ENCODE measurements at places on chromosomes 11 and 22.

DNA sequence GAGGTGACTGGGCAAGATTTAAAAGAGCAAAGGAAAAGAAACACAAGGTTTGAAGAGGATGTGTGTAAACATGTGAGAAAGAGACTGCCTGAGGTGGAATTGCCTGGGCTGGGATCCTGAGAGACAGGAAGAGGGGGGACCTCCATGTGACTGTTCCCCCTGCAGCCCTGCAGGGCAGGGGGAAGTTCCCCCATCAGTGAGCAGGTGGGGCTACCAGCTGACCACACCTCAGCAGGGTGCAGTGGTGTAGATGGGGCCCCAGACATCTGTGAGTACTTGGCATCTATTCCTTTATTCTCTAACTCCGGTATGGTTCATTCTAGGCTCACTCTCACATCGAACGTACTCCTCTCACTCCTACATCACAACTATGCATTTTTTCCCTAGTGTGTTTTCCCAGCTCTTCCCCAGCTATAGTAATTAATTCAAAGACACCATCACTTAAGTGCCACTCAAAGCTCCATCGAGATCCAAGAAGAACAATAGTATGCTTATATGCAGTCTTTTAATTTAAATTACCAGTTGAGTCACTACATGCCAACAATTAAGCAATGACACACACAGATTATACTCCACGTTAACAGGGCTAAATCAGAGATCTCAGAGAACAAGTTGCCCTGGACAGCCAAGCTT, 42.7 kb downstream of the LGR4 start:
- DNase-seq: no peak

DNA sequence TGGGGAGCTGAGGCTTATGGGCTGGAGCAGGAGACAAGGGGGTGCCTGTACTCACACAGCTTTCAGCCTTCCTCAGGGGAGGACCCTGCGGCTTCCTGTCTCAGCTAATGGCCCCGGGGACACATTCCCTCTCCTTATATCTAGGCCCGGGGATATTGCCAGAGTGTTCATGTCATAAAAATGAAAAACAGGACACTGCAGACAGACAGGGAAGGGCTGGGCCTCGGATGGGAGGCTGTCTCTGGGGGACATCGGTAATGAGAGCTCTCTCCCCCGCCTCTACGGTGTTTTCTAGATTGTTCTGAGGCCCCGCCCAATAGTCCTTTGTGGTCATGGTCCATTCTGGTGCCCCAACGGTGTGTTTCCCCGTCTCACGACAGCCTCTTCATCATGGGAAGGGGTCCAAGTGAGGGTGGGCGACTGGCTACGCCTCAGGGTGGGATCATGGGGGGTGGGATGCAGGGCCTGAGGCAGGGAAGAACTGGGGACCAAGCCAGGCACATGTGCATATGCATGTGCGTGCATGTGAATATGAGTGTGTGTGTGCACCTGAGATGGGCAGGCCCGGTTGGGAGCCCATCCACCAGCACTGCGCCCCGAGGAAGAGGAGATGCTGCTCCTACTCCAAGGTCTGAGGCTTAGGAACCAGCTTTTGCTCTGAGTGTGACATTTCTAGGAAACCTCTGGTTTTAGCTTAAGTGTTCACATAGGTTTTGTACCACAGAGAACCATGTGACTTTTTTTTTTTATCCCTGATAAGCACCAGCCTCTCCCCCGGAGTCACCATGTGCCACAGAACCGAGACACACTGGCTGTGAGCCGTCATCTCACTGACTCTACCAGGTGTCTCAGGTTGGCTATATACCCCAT, 5.3 kb downstream of the ARVCF start:
- no peak for DNase-seq

DNA sequence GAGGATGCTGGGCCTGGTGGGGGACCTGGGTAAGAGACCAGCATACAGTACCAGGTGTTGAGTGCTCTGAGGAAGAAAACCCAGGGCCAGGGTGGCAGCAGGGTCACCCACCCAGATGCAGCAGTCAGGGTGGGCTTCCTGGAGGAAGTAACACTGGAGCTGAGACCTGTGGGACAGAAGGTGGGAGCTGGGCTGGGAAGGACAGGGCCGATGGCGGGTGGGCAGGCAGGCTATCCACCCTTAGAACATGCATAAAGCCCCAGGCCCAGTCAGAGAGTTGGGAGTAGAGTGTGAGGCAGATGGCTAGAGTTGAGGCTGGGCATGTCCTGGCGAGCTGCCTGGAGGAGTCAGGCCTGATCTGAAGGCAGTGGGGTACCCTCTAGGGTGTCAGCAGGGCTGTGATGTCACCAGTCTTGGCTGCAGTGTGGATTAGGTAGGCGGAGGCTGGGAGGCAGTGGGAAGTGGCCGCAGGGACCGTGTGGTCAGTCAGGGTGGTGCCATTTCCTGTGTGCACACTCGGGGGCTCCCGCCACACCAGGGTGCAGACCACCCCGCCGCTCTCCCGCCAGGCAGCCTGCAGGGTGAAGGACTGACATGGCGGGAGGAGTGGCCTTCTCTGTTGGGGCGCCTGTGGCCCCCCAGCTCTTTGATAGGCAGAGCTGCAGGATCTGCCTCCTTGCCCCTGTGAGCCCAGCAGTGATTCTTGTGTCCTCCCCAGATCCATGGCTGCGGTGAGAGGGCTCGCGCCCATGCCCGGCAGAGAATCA, 35.3 kb downstream of the IGHMBP2 start:
- no peak for DNase-seq

GRCh38 chr11:94557992-94558391, 9.2 kb upstream of the PIWIL4 start:
- DNase-seq: no peak

- DNase-seq: no peak
Observed at GRCh38 chr11:46452918-46453517, 61.4 kb upstream of the CHRM4 start.

GRCh38 chr11:100832829-100833228, 145.7 kb downstream of the ARHGAP42 start:
- DNase-seq: no peak

DNA sequence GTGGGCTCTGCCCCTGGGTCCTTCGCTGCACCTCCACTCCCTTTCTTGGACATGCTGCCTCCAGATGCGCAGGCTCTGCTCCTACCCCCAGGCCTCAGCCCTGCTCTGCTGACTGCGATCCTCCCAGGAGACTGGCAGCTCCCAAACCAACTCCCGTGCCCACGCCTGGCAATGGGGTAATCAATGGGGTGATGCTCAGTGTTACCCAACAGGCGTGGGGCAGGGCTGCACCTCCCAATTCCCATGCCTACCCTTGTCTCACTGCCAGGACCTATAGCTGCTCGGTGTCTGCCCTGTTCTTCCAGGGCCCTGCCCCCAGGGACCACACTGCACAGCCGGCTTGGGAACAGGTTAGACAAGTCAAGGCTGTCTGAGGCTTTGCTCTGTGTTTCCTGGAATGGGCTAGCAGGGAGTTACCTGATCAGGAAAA, at the start of gene ALDH3B2:
ALDH3B2 (minus strand) TSS at position 182 of the 430 bp plus-strand sequence. CDS start 7,688 bp downstream, outside the sequence.
- no peak for DNase-seq

- no peak for DNase-seq
Observed at GRCh38 chr11:122287401-122287800, 171.4 kb upstream of the BLID start.

- no peak for DNase-seq
Observed at GRCh38 chr11:69435161-69435986, 46.1 kb upstream of the LINC01488 start.

GRCh38 chr11:37203006-37203405, 605.0 kb upstream of the RAG2 start:
- no peak for DNase-seq

DNA sequence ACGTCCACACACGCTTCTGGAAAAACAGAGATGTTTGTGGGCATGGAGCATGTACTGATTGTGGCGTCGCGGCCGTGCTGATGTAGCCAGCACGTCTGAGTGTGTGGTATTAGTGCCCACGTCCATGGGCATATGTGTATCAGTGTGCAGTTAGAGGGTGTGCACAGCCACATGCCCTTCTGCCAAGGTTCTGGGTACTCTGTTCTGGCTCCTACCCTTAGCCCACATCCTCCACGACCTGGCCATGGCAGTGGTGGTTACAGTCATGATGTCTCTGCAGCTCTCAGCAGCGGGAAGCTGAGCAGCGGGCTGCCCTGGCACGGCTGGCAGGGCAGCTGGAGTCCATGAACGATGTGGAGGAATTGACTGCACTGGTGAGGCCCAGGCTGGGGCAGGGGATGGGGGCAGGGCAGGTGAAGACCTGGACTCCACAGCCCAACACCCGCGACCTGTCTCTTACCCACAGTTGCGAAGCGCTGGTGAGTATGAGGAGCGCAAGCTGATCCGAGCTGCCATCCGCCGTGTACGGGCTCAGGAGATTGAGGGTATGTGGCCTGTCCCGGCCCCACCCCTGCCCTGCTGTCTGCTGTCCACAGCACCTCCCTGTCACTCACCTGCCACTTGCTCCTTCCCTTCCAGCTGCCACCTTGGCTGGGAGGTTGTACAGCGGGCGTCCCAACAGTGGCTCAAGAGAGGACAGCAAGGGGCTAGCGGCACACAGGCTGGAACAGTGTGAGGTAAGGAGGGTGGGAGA, 7.3 kb downstream of the SMTN start:
- DNase-seq: no peak

DNA sequence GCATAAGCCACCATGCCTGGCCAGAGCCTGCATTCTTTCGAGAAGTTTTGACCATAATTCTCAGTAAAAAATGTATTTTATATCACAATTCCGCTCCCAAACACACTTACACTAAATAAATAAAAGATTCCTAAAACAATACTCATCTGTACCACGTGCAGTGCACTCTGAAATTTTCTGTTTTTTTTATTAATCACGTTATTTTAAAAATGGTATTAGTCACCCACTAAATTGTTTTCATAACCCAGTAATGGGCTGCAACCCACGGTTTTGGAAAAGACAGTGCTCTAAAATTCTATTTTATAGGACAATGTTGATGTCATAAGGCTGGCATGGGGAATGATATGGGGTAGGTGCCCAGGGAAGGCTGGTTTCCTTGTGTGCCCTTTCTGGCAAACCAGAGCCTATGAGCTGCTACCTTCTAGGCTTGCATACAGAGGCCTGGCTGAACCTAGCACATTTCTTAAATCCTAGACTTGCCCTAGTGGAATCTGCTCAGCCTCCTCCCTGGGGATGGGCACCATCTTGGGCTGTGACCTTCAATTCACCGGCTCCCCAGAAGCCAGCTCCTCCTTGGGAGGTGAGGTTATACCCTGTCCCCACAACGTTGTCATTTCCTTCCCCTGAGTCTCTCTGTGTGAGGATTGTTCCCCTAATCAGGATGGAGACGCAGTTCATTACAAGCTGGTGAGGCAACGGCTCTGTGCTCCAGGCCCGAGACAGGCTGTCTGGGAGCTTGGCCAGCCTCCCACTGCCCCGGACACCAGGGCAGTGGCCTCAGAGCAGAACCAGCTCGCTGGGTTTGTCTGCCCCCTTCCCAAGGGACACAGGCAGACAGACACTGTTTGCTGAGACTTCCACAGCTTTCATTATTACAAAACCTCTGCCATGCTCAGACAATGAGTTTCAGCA, 116.5 kb upstream of the NAV2 start:
- DNase-seq: no peak

- DNase-seq: no peak
Observed at GRCh38 chr11:79287952-79288351, 152.9 kb downstream of the TENM4 start.

- no peak for DNase-seq
Observed at GRCh38 chr22:37400719-37401118, 26.6 kb downstream of the ELFN2 start.

- DNase-seq: no peak
Observed at GRCh38 chr11:15563054-15563453, 448.3 kb downstream of the INSC start.

DNA sequence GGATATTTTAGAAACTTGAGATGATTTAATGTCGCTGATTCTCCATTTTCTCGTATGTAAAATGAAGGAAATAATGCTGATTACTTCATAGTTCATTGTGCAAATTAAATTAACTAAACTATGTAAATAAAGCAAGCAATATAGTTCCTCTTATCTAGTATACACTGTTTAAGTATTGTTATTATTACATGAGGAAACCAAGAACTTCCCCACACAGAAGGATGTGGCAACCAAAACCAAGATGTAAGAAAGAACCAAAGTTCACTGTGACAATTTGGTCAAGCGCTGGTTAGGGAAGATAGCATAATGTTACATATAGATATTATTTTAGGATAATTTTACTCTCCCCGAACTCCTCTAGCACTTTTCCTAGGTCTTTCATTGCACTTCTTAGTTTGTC, 103.2 kb downstream of the XKR3 start:
- no peak for DNase-seq

- DNase-seq: no peak
Observed at GRCh38 chr11:88529426-88529825, 191.9 kb upstream of the CTSC start.

GRCh38 chr11:79392161-79392560, 48.7 kb downstream of the TENM4 start:
- no peak for DNase-seq

- DNase-seq: no peak
Observed at GRCh38 chr11:132068556-132068955, 698.1 kb downstream of the NTM start.

DNA sequence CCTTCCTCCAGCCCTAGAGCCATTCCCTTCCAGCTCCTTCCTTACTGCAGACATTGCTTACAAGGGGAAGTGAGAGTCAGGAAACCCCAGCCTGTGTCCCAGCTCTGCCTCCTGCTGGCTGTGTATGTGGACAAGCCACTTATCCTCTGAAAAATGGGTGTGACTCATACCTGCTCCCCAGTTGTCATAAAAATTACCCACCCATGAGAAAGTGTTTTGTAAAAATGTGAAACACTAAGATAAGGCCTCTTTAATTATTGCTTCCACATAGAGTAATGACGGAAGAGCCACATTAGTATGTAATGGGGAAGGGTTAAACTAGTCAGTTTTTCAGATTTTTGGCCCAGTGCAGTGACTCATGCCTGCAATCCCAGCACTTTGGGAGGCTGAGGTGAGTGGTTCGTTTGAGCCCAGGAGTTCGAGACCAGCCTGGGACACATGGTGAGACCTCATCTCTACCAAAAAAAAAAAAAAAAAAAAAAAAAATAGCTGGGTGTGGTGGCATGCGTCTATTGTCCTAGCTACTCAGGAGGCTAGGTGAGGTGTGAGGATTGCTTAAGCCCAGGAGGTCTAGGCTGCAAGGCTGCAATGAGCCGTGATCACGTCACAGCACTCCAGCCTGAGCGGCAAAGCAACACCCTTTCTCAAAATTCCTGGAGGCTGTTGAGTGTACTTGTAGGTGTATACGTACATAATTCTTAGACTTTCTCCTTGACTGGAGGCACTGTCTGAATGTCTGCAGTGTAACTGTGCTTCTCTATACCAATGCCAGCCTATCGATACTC, 84.9 kb downstream of the CTTN start:
- no peak for DNase-seq

DNA sequence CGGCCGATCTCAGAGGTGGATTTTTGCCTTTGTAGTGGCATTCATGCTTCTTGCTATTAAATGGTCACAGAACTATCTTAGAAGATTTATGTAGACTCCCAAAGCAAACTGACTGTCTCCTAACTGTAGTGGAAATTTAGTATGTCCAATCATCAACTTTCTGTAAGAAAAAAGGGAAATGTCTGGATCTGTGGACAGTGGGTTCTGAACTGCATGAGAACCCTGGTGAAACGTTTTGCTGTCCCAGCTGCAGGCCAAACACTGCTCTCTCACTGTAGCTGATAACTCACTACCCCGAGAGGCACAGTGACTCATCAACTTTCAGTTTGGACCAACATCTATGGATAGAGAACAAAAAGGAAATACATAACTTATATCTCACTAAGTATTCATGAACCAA, 387.1 kb downstream of the SOX6 start:
- DNase-seq: no peak

Data from naive thymus-derived CD8-positive, alpha-beta T cell (primary cell).